Stimulated activated CD8-positive, alpha-beta memory T cell treated with anti-CD3 and anti-CD28 coated beads, Interleukin-12 subunit alpha, Interleukin-12 subunit beta, amount 100 ng/mL, for 1 hour (primary cell): ENCODE measurements at places on chromosomes 1 and 21.

DNA sequence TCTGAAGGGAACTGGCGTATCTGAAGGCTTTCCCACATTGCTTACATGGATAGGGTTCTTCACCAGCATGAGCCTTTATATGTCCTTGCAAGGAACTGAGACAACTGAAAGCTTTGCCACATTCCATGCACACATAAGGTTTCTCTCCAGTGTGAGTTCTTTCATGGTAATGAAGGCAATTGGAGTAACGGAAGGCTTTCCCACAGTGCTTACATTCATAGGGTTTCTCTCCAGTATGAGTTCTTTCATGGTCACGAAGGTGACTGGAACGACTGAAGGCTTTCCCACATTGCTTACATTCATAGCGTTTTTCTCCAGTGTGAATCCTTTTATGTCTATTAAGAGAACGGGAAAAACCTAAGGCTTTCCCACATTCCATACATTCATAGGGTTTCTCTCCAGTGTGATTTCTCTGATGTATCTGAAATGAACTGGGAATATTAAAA, 15.0 kb downstream of the ZNF124 start:
- no peak for DNase-seq

DNA sequence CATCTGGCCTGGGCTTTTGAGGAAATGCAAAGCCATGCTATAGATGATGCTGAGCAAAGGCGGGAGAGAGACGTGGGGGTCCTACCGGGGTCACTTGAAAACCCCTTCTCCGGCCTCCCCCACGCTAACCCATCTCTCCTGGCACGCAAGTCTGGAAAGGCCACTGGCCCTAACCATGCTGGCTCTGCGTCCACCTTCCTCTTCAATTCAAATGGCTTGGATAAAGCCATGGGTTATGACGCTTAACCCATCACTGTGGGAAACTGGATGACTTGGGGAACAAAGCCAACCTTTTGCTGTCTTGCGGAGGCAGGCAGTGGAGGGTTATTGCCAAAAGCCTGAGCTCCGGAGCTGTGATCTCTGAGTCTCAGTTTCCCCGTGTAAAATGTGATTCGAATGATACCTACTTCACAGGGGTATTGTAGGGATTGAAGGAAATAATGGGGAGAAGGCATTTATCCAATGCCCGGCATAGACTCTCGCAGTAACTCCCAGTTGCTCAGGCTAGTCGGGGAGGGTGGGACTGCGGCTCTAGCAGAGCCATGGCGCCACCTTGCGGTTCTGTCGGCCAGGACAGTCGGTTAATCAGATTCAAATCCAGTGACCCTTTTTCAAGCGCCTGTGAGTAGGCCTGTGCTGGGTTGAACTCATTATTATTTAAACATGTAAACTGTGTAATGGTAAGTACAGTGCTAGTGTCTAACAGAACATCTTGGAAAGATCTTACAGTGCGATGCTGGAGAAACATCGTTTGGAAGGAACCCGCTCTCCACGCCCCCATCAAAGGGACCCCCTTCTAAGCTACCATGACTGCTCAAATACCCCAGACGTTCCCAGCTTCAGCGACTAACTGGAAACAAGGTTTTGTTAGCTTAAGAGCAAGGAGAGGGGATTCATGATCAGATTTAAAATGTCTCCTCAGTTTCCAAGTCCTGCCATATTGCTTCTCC, 20.3 kb downstream of the NEK2 start:
- peak; percentile 68 for DNase-seq

- no peak for DNase-seq
Measured at GRCh38 chr21:38400195-38400919, 97.9 kb downstream of the ERG start.

- no peak for DNase-seq
Measured at GRCh38 chr1:219621047-219621786, 8.3 kb upstream of the ZC3H11B start.

GRCh38 chr1:235843461-235843961, 23.2 kb downstream of the LYST start:
- DNase-seq: no peak

DNA sequence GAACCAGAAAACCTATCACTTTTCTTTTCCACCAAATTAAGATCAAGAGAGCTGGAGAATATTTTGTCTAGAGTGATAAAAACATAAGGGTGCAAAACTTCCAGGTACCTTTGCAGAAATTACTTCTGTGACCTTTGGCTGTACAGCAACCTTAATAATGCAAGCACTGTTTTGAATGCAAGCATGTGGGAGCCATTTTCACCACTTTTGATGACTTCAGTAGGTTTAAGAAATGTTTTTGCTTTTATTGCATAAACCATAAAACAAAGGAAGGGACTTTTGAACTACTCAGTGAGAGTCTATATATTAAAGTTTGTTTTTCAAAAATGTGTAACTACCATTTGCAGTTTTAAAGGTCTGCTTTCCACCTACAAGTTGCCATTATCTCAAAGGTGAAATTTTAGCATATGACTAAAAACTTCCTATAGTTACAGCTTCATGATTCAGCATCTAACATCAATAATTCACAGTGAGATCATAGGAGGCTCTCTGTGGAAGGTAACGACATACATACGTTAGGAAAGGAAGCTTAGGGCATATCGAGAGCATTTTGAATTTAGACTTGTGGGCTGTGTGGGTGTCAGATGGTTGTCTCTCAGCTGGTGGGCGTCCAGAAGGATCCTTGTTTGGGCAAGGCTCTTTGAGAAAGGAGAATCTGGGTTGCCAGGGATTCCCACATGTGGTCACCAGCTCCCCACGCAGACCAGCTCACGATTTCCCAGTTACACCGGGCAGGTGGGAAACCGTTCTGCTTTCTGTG, 1.1 kb upstream of the GADD45A start:
- no peak for DNase-seq

DNA sequence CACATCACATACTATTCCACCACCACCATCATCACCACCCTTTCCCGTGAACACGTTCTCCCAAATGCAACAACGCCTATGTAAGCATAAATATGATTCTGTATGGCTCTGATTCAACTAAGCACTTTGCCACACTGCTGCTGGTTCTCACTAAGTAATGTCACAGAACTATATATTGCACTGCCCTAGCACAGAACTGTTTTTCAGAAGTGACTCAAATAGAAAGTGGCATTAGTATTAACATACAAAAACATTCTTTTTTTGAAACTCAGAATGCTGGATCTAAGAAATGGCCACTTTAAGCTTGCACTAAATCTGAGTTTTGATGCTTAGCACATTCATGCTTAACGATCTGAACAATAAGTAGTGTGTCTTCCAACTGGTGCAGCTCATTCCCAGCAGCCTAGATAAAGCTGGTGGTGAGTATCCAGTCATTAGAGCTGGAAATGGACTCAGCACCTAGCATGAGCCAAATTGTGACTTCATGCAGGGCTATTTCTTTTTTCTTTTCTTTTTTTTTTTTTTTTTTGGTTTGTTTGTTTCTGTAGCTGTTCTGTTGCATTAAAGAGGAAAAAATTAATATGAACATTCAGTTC, 46.2 kb upstream of the ZC3H11B start:
- no peak for DNase-seq

DNA sequence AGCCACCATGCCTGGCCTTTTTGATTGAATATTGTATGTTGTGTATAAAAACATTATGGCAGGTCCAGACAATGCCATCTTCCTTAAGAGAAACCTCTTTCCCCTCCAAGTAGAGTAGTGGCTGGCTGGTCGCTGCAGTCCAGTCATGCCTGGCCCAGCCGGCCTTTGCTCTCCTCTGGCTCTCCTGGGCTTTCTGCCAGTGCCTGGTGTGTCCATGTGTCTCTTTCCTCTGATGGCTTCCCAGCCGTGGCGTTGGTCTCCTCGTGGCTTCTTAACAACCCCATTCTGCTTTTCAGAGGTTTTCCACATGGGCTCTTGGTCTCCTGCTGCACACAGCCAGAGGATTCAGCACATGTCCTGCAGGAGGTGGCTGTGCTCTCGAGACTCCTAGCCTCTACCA, 58.7 kb downstream of the DIP2A start:
- DNase-seq: no peak

GRCh38 chr1:228544021-228544850, 57.1 kb downstream of the RNF187 start:
- DNase-seq: no peak

DNA sequence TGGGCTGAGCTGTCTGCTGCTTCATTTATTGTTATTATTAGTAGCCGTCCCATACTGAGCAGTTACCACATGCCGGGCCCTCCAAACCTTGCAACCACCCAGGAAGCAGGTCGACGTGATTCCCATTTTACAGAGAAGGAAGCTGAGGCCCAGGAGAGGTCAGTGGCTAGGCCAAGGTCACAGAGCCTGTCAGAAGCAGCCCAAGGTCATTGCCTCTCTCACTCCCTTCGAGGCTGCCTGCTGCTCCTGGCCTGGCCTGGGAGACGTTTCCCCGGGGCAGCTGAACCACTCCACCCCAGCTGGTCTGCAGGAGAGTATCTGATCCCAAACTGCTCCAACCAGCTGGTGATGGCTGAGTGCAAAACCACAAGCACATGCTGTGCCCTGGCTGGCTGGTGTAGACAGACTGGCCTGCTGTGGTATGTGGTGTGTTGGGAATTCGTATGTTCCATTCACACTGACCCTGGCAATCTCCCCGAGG, 6.5 kb downstream of the PADI4 start:
- no peak for DNase-seq

DNA sequence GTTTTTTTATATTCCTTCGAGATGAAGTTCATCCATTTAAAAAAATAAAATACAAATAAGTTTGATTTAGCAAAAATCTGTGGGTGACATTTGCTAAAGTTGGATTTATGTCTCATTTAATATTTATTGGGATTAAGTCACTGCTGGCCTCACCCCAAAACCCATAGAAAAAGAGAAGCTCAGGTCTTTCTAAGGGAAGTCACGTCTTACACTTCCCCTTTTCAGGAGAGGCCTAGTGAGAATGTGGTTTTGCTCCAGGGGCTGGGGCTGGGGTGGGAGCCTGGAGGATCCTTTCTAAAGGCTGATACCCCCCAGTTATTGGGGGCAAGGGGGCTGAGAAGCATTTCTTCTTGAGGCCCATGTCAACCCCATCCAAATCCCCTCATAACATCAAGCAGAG, 300.3 kb downstream of the DSCAM start:
- DNase-seq: no peak

GRCh38 chr1:209051570-209051969, 531.9 kb upstream of the CAMK1G start:
- DNase-seq: no peak

GRCh38 chr1:94119306-94119705, 1.6 kb downstream of the ABCA4 start:
- DNase-seq: no peak

DNA sequence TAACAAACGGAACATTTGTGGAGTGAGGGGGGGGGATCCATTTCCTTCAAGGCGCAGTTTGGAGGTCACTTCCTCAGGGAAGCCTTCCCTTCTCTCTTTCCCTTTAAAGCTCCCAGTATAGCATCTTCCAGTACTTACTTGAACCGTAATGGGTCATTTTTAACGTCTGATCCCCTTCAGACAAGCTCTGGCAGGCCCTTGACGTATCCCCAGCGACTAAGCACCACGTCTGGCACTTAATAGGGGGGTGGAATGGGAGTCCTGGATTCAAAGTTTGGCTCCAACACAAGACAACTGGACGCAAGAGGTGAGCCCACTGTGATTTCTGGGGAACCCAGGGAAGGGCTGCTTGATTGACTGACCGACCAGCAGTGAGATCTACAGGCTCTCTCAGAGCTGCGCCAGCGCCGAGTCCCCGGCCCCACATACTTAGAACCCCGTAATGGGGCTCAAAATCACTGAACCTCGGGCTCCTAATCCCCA, 441 bp downstream of the YARS1 start:
- DNase-seq: no peak

- no peak for DNase-seq
Measured at GRCh38 chr1:8017495-8018197, 8.5 kb downstream of the ERRFI1 start.

DNA sequence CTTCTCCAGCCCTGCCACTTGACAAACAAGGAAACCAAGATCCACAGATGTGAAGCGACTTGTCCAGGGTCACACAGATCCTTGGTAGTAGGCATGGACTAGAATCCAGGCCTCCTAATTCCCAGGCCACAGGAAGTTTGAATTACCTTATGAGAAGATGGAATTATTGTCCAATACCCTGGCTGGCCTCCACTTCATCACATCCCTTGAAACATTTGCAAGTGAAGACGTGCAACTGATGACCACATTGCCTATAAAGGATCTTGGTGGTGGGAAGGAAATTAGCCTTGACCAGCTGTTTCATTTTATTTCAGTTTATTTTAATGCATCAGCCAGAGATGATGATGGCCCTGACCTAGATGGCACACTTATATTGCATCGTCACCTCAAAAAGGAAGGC, 165.8 kb upstream of the CAMK1G start:
- no peak for DNase-seq

- no peak for DNase-seq
Measured at GRCh38 chr1:94413311-94413710, 4.9 kb upstream of the ABCD3 start.

DNA sequence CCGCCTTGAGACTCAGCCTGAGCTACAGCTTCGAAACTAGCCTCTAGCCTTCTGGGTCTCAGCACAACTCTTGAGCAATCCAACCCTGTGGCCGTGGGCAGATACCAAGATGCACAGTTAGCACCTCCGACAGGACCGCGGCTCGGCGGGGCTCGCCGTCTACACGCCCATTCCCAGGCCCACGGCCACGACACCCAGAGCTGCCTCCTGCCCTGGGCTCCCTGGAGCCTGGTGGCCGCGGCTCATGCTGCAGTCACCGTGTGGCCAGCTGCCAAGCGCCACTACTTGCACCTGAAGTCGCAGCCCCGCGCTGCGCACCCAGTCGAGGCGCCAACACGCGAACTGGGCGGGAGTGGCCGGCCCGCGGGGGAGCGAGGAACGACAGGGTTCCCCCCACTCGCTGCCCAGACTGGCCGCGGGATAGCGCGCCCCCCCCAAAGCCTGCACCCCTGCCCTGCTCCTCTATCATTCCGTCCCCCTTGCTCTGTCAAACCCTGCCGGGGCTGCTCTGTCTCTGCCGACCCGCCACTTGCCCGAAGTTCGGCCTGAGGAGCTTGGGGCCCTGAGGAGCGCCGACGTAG, 729 bp upstream of the CDCA8 start:
- DNase-seq: no peak

DNA sequence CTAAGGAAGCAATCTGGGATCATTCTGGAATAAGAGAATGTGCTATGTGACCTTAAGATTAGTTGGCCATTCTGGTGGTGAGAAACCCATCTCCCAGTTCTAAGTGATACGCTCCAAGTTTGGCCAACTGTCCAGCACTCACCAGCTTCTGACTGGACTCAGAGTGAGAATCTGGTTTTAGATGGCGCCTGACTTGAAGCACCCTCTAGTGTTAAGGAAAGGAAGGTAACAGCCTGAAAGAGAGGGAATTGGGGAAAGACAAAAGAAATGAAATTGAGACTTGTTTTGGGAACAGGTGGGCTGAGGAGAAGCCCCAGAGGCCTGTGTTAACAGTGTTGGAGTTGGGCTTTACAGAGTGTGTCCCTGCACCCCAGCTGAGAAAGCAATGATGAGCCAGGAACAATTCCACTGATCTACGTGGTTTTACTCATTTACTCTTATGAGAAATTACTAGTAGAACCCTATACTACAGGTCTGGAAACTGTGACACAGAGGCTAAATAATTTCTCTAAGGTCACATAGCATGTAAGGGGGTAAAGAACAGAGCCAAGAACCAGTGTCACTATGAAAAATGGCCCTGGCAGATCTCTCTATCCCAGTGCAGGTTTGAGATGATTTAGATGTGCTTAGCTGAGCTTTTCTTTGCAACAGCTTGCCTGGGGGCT, 9.3 kb upstream of the FCAMR start:
- DNase-seq: no peak
